ENCODE measurements at places on chromosomes 2 and 18.

DNA sequence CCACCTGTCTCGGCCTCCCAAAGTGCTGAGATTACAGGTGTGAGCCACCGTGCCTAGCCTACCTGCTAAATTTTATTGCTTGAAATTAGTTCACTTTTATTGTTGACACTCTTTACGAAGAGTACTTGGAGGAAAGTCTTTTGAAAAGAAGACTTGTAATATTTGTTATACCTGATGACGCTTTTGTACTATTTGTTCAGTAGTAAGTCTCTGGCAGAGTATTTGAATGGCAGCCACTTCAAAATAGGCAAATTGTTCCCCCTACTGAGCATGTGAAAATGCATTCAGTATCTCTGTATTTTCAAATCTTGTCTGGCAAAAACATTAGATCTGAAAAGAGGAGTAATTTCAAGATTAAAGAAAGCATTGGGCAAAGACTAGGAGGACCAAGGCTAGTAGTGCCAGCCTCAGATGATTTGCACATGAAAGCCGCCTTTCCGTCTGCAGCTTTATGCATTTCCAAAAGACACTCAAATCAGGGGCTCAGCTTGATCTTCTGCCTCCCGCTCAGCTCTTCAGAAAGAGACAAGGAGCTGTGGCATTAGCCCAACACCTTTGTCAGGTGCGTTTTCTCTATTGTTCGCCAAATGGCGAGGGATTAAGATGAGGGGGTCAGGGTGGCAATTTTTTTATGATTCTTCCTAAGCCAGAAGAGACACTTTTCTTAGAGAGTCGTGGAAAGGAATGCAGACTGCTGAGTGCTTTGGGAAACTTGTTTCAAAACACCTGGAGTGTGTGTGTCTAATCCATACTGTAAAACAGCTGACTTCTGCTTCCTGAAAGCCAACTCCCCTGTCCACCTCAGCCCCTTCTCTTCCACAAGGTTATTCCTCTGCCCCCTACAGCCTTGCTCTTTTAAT is 18.8 kb upstream of the FOXI3 start:
- DNase-seq: no peak

DNA sequence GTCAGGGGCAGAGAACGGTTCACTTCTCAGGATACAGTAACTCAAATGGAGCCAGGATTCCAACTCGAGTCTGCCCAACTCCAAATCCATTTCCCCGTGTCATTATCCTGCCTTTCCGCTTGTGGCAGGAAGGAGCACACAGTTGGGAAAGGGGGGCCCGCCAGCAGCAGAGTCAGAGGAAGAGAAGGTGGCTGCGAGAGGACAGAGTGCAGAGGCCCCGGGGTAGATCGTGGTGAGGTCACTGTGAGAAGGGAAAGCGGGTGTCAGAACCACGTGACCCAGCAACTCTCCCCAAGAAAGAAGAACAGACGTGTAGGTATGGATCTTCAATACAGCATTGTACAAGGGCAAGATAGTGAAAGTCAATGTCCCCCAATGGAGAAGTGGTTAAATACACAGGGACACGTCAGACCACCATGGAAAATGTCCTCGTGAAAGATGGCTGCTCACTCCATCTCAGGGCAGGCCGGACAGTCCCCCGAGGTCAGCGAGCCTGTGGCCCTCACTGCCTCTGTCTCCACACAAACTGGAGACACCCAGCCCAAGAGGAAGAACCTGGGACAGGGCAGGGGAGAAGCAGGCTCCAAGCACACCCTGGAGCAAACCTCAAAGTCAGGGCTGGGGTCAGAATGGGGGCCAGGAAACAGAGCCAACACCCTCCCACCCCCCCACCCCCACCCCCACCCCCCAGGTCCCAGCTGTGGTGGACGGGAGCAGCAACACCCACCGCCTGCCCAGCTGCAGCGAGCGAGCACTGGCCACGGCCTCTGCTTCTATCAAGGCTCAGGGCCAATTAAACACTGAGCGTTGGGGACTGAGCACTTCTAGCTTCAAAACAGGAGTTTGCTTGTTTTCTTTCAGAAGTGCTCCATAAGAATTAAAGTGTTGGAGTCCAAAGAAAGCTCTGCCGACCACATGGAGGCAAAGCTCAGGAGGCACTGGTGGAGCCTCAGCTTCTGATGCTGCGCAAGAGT is 92.7 kb downstream of the EIPR1 start:
- DNase-seq: no peak

GRCh38 chr2:173101687-173102086 is 26.0 kb downstream of the MAP3K20 start:
- DNase-seq: no peak

DNA sequence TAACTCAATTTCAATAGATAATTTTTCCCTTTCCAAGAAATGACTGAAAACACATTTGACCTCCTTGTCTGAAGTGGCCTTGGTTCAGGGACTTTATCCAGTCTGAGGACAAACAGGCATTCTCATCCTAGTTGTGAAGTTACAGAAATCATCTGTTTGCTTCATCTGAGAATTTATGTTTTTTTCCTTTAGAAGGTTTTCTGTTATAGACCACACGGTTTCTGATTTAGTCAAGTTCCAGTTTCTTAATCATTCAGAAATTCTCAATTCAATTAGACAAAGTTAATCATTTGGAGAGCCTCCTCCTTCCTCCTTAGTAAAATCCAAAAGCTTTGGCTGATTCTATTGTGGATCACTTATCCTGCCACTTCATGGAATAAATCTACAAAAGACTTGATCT is 60.9 kb downstream of the ICOS start:
- no peak for DNase-seq

GRCh38 chr2:204732019-204732418 is 186.7 kb downstream of the PARD3B start:
- no peak for DNase-seq

GRCh38 chr2:165902934-165903333 is 50.6 kb downstream of the TTC21B start:
- DNase-seq: no peak

GRCh38 chr18:39051013-39051412 is 1485.4 kb upstream of the CELF4 start:
- DNase-seq: no peak

- no peak for DNase-seq
These were observed 664.4 kb downstream of the NYAP2 start for GRCh38 chr2:226063704-226064440.
